Ecto neural progenitor cell (in vitro differentiated cells): ENCODE measurements at places on chromosomes 6 and 20.

DNA sequence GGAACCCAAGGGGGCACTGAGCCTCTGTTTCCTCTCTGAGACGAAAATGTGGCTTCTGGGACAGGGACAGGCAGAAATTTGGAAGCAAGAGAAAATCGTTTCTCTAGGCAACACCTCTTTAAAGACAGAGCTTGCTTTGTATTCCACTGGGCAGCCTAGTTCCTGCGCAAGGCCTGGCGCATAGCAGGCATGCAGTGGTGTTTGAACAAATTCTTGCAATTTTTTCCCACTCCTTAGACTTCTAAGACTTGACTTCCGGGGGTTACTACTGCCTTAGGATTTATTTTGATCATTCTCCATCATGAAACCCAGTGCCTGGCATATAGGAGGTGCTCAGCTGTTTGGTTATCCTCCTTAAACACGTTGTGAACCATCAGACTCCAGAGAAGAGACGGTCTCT is 249.0 kb upstream of the KCNG1 start:
- no peak for DNase-seq

DNA sequence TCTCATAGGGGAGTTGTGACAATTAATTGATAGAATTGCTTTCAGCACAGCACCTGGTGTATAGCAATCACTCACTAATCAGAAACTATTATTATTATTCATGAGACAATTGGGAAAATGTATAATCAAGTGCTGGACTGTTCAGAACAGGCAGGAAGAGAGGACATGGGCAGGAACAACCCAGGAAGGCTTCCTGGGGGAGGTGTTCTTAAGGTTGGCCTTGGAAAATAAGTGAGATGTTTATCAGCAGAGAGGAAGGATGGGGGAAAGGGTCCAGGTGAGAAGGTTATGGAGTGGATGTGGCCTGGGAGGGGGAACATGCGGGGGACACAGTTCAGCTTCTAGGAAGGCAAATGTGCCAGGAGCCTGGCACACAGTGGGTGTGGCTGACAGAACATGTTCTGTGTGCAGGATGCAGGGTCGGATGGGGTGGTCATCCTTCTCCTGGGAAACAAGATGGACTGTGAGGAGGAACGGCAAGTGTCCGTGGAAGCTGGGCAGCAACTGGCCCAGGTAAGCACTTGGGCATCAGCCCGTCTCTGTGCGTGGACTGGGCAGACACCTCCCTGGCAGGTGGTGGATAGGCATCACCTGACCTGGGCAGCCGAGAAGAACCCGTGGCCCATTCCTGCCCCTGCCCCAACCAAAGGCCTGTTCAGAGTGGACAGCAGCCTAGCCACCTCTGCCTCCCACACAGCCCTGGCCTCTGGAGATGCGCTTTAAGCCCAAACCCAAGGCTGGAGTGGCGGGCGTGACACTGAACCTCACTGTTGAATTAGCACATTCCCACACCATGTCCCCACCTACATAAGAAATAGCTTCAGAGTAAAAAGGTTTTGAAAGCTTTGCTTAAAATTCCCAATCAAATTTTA is 30.9 kb downstream of the RAB44 start:
- DNase-seq: no peak

DNA sequence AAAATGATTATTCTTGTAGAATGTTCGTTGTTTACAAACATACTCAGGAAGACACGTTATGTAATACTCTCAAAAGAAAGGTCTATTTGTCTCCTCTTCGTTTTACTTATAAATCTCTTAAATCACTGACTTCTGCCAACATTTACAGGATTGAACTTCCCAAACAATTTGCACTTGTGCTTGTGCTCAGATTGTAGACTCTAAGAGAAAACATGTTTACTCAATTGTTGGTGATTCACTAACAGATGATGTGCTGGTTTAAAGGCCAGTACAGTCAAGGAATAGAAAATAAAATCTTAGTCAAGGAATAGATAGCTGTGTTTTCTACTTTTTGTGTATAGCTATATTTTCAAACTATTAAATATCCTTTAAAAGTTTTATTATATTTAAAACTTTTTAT is 172.8 kb downstream of the GJA1 start:
- DNase-seq: no peak

- DNase-seq: no peak
These were observed 571.2 kb downstream of the QKI start for GRCh38 chr6:163985710-163986109.

DNA sequence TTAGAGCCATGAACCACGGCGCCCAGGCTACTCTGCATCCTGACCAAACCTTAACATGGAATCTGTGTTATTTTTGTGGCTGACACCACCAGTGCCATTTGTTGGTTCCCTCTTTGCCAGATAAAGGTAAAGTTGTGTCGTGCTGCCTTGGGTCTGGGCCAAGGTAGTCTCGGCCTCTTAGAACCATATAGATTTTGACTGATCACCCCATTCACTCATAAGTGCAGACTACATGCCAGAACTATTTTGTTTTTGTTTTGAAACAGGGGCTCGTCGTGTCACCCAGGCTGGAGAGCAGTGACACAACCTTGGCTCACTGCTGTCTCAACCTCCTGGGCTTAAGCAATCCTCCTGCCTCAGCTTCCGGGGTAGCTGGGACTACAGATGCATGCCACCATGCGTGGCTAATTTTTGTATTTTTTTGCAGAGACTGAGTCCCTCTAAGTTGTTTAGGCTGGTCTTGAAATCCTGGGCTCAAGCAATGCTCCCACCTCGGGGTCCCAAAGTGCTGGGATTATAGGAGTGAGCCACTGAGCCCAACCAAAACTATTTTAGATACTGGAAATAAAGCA is 19.2 kb upstream of the RIPOR3 start:
- no peak for DNase-seq

GRCh38 chr6:74752303-74752702 is 453.6 kb downstream of the COL12A1 start:
- no peak for DNase-seq

DNA sequence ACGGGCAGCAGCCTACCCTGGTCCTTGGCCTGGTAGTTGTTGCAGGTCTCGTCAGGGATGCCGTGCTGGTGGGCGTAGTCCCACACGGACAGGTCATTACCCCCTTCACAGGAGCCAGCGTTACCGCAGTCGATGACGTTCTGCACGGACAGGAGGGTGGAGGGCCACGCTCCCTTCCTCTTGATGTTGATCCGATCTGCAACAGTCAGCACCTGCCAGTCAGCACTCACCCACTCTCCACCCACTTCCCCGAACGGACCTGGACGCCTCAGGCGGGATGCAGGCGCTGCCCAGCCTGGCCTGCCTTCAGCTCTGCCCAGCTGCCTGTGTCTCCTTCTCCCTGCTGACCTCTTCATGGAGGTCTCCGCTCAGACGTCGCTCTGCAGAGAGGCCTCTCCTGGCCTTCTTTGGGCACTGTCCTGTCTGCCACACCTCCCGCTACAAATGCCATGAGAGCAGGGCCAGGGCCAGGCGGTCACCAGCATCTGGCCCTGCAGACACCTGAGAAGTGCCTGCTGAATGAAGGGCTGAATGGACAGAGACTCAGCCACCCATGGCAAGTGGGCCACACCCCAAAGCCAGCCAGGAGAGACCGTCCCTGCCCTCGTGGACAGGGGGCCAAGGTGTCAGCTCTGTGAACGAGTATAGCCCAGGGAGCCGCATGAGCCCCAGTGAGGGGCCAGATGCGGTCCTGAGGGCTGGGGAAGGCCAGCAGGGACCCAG is 5.4 kb downstream of the CTSZ start:
- DNase-seq: no peak

- DNase-seq: no peak
These were observed 25.8 kb downstream of the LY86 start for GRCh38 chr6:6614096-6614982.
